ENCODE measurements at places on chromosomes 5 and 9.

GRCh38 chr5:130066644-130067043 lies 162.4 kb downstream of the CHSY3 start:
- no peak for DNase-seq

- no peak for DNase-seq
Observed at GRCh38 chr5:119631660-119632059, 2.3 kb downstream of the FAM170A start.

- no peak for DNase-seq
Observed at GRCh38 chr5:105836887-105837286, 1833.8 kb downstream of the EFNA5 start.

- no peak for DNase-seq
Observed at GRCh38 chr9:92265154-92265553, 28.3 kb downstream of the IARS1 start.

DNA sequence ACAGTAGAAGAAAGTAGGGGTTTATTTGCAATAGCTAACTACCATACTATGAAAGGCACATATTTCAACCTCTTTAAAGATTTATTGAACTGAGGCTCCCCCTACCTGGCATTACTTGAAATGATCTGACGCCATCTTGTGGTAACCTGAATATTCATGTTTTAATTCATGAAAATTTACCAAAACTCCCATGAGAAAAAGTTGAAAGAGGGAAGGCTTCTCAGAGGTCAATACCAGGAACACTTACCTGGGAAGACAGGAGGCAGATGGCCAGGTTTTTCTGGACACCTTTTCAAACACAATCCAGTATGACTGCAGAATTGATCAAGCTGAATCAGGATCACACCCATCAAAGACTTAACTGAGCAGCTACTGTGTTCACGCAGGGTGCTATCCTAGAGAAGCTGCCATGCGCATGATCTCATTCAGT lies 9.4 kb downstream of the PRELID2 start:
- no peak for DNase-seq

DNA sequence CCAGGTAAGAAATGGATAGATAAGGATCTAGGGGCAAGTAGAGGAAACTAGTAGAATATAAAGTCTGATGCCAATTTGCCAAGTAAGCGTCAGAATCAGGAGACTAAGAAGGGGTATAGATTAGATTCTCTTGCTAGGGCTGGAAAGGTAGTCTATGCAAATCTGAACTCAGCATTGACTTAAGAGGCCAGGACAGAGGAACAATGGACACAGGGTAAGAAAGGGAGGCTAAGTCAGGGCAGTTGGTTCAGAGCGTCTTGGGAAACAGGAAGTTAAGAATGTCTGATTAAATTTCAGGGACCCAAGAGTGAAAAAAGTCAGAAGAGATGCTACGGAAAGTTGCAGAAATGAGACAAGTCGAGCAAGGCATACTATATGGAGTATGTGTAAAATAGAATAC lies 263.2 kb upstream of the HAPLN1 start:
- no peak for DNase-seq

DNA sequence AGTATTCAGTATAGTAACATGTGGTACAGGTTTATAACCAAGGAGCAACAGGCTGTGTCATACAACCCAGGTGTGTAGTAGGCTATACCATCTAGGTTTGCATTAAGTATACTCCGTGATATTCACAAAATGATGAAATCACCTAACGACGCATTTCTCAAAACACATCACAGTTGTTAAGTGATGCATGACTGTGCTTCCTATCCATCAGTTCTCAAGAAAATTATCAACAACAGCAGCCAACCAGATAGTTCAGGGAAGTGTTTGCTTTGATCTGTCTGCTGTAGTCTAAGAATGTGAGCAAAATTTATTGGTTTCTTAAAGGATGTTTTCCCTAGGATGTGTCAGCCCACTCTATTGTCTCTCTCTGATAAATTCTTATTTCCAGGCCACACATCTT lies 7.4 kb downstream of the ZBTB26 start:
- no peak for DNase-seq

DNA sequence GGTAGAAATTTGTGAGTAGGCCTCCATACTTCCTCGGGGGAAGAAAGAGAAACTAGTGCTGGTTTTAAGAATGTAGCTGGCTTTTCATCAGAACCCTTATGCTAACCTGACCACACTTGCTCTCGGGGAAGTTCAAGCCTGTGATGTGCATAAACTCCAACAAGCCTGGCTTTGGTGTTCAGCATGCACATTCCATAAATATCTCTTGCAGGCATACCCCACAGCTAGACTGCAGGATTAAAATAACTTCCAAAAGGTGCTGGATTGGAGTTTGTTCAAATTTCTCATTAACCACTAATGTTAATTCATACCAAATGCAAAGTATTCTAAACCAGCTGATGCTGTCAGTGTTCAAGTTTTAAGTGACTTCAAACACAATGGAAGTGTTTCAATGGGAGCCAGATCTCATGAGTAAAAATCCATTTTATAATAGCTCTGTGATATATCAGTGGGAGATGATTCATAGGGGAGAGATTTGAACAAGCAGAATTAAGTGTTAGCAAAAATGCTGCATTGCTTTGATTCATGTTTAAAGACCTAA lies 79.4 kb downstream of the NPR3 start:
- no peak for DNase-seq

- no peak for DNase-seq
Observed at GRCh38 chr5:78328585-78329173, 31.7 kb upstream of the SCAMP1 start.

- DNase-seq = no peak
Observed at GRCh38 chr5:132184588-132184987, 43.1 kb downstream of the P4HA2 start.

DNA sequence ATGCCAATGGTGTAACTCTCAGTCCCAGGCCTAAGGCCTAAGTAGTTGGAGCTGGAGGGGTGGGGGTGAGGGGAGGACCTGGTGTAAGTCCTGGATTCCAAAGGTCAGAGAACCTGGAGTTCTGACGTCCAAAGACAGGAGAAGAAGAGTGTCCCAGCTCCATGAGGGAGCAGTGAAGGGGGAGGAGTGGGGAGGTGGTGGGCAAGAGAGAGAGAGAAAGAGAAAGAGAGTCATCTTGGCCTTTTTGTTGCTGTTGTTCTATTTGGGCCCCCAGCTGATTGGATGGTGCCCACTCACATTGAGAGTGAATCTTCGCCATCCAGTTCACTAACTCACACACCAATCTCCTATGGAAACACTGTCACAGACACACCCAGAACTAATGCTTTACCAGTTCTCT lies 198.9 kb downstream of the DAB2IP start:
- DNase-seq = no peak

GRCh38 chr5:42522783-42523182 lies 99.5 kb downstream of the GHR start:
- no peak for DNase-seq

DNA sequence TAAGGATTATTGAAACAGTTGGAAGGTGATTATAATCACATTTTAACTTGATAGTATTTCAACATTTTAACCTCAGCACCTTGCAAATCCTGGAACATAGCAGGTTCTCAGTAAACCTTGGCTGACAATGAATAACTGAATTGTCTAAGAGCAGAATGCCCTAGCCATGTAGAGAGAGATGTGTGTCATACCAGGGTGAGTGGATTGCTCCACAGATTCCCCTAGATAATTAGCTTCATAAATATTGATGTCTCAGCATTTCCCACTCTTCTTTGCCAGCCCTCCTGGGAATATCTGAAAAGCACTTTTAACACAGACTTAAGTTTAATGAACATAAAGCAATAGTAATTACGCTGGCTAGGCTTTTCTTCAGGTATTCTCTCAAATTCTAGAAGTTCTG lies 363.5 kb downstream of the MAN2A1 start:
- no peak for DNase-seq

DNA sequence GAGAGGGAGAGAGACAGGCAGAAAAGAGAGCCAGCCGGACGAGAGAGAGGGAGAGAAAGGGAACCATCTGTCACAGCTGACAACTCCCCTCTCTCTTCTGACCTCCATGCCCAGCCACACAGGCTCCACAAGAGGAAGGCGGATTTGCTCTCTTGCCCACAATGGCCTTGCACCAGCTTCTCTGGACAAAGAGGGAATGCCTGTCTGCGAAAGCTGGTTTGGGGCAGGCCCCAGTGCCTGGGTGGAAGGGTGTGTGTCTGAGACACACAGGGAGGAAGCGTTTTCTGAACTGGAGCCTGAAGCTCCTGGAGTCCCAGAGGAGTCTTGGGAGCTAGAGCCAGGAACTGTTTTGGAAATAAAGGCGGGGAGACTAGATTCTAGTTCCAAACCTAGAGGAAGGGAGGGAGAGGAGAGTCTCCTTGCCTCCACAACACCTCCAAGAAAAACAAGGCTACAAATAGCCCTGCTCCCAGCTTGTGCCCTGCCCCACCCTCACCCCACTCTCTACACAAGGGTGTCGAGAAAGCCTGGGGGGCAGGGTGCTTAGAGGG lies 12.5 kb downstream of the C1QTNF2 start:
- DNase-seq = no peak

- DNase-seq = no peak
Observed at GRCh38 chr5:128538250-128539037, 399 bp upstream of the FBN2 start.

DNA sequence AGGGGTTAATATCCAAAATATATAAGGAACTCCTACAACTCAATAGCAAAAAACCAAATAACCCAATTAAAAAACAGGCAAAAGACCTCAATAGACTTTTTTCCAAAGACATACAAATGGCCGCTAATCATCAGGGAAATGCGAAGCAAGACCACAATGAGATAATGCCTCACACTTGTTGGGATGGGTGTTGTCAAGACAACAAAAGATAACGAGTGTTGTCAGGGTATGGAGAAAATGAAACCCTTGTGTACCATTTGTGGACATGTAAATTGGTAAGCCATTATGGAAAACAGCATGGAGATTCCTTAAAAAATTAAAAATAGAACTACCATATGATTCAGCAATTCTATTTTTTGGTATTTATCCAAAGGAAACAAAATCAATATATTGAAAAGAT lies 620.2 kb downstream of the ACTL7B start:
- DNase-seq = no peak

DNA sequence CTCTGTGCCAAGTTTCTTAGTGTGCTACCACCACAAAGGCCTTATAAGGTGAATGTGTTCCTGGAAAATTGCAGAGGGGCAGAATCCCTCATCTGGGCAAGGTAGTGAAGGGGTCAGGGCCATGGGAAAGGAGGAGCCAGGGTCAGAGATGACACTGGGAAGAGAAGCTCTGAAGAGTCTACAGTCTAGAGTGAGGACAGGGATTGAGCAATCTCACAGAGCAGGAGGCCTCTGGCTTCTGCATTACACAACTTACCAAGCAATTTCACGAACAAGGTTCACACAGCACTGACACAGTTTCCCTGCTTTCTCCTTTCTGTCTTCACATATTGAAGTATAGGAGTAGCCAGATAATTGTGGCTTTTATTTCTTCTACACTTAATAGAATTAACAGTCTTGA lies 24.5 kb upstream of the IDNK start:
- no peak for DNase-seq

DNA sequence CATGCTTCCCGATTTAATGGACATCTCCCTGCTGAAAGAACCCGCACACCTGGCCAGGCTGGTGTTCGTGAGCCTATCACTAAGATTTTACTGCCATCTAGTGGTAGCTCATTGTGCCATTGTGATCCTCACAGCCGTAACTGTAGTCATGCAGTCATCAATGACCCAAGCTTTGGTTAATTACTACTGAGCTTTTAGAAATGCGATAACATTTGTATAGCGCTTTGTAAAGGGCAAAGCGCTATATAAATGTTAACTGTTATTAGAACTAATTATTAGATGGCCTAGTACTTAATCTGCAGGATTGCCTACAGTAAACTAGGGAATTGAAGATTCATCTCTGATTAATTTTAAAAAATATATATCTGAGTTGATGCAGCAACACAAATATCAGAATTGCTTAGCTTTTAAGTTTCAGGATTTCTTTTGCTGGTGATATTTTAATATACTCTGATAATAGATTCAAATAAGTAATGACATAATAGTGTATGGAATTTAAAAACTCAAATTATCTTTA lies 90.2 kb downstream of the HACD4 start:
- no peak for DNase-seq

DNA sequence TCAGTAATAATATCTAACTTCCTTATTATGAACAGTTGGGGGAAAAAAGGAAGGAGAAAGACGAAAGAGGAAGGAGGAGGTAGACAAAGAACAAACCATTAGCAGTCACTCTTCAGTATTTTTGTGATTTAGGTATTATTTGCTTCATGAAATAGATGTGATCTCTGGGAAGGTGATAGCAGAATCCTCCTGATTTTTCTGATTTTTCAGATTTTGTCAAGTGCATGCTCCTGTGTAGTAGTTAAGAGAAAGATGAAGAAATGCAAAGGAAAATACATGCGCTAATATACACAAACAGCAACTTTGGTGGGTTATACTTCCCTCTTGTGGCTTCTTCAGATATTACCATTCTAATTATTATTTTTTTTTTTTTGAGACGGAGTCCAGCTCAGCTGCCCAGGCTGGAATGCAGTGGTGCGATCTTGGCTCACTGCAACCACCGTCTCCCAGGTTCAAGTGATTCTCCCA lies 31.6 kb downstream of the LMNB1 start:
- no peak for DNase-seq

GRCh38 chr9:101026824-101027223 lies 1.7 kb upstream of the PLPPR1 start:
- no peak for DNase-seq

DNA sequence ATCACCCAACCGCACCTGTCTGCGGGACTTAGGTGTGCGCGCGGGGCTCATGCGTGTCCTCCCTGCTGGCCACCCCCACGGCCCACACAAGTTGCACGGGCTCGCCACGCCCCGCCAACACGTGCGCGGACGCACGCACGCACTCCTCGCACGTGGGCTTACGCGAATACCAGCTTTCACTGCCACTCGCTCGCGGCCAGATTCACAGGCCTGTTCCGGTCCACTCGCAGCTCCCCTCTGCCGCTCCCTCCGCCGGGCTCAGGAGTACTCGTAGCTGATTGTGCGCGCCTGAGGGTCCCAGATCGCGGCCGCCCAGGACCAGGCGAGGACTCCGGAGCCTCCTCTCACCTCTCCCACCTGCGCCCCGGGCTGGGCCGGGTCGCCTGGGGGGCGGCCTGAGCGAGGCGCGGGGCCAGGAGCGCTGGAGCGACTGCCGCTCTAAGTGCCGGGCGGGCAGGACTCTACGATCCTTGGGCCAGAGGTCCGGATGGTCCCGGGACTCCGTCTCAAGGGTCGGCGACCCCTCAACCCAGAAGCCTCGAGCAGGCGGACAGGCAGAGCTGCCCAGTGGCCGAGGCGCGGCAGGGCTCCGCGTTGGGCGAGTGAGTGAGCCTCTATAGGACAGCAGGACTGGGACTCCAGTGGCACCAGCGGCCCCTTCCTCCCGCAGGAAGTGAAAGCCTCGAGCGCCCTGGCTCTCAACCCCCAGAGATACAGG lies 3.4 kb downstream of the PCDHGC5 start:
- DNase-seq = no peak

DNA sequence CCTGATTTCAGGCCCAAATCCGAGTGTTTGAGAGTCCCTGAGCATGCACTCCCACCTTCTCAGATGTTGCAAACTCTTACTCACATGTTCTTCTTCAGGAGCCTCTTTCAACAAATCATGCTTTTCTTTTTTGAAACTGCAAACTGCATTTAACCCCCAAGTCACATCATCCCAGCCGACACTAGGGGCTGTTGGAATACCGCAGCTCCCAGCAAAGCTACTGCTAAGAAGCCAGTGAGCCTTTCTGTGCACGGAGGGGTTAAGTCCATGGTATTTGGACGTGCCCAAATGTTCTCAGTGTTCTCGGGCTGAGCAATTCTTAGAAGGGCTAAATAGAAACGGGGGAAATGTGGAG lies 282.9 kb downstream of the NFIB start:
- no peak for DNase-seq

- no peak for DNase-seq
Observed at GRCh38 chr9:4579001-4579400, 83.1 kb upstream of the PLPP6 start.

All from activated B cell treated with CpG ODN at 0.5 μM for 24 hours (primary cell).